ENCODE measurements at places on chromosomes 3 and 15.

GRCh38 chr3:57896031-57896430, 112.2 kb upstream of the FLNB start:
- DNase-seq, result no peak

- no peak for DNase-seq
Measured at GRCh38 chr3:189952272-189952671, 168.4 kb downstream of the P3H2 start.

GRCh38 chr15:71506946-71507345, 303.4 kb upstream of the NR2E3 start:
- no peak for DNase-seq

GRCh38 chr3:88985491-88985890, 121.9 kb upstream of the EPHA3 start:
- no peak for DNase-seq

DNA sequence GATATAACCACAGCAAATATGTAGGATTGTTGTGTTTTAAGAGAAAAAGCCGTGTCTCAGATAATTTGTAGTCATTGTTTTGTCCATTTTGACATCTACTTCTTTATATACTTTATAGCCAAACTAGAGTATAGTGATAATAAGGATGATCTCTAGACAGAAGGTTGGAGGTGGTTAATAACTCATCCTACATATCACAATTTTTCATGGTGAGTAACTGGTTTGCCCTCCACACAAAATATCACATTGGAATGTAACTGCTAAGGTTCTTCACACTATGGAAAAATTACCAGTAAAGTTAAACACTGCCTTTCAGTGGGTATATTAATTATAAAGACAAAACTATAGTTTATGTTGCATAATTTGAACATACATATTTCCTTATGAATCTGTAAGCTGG, 380.7 kb downstream of the LPP start:
- DNase-seq, result no peak

- DNase-seq, result peak; percentile 54
Measured at GRCh38 chr3:36876181-36876936, 68.5 kb downstream of the TRANK1 start.

DNA sequence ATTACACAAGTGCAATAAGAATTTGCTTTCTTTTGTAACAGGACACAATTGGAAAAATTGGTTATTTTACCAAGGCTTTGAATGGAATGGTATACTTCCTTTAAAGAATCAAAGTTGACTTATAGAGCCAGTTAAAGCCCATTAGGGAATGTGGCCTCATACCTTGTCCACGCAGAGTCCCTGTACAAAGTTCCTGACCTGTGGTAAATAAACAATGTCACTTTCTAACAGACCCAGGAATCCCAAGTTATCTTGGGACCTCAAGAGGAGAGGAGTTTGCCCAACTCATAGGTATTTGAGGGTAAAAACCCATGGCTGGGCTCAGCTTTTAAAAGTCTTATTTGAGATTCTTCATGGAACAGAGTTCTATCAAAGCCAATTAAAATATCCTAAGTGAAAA, 12.0 kb upstream of the NUP210 start:
- no peak for DNase-seq

DNA sequence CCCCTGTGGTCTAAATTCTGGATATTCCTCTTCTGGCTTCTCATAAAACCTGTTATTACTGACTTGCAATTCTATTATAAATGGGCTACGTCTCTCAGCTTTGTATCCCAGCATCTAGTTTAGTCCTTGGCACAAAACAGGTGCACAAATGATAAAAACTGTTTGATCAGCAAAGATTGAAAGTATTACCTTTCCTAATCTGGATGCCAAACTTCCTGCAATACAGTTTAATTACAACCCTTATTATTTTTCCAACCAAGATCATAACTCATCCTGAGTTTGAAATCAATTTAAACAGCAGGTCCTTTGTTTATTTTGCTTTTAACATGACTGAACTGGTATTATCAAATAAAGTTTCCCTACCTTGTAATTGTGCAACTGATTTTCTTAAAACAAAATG, 132.6 kb downstream of the ATP1B3 start:
- no peak for DNase-seq

DNA sequence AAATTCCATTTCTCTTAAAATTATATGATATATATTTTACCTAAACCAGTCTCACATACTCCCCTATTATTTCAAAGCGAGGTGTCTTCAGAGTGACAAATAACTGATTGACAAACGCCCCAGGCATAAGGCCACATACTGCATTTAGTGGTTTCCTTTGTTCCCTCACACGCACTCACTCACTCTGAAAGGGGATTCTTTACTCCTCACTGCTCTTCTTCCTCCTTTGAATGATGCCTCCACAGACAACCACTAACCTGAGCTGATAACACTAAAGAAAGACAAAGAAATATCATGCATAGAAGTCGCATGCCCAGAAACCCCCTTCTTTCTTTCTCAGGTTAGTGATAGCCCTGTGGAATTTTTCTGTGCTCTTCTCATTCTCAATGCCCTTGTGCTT, 24.1 kb upstream of the BBX start:
- DNase-seq, result no peak

DNA sequence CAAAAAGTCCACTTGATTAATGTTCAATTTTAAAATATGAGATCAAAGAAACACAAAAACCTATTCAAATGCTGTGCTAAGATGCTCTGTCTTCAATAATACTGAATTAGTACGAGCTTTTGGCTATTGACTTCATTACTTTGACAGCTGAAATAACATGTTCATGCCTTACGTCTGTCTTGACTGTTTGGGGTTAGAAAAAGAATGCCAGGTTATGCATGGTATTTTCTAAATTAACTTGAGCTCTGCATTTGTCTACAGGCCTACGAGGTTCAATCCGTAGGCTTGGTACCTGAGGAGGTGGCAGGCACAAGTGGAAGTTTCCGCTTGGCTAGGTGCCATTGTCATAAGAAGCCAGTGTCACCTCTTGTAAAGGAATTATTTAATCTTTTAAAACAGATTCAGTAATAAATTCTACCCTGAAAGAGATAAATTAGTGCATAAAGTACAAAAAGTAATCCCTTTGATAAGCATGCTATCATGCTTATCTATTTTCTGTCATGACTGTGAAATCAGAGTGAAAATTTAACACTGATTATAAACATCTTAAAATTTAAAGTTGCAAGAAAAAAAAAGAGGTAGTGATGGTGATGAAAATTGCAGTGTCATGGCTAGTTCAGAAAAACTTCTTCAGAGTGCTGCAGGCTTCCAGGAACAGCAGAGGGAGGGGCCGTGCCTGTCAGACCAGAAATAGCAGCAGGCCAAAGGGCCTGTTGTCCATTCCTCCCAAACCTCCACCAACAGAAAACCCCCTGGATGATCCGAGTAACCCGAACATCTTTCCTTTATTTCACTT, 115.7 kb downstream of the ARRDC4 start:
- DNase-seq, result no peak

DNA sequence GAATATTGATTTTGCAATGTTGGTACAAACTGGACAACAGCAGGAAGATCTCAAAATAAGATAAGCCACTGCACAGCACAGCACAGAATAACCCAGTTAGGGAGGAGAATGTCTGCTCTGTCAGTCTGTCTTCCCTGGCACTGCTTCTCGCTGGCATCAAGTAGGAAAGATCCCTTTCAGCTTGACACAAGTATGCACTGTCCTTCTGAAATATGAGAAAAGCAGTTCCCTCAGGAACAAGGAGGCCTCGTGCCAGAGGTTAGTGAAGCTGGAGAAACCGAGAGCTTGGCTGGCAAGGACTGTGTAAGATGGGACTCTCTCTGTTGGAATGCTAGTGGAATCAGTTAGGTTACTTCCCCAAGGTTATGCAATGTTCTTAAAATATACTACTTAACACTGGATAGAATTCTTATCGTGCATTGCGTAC, 59.1 kb downstream of the FMN1 start:
- no peak for DNase-seq

DNA sequence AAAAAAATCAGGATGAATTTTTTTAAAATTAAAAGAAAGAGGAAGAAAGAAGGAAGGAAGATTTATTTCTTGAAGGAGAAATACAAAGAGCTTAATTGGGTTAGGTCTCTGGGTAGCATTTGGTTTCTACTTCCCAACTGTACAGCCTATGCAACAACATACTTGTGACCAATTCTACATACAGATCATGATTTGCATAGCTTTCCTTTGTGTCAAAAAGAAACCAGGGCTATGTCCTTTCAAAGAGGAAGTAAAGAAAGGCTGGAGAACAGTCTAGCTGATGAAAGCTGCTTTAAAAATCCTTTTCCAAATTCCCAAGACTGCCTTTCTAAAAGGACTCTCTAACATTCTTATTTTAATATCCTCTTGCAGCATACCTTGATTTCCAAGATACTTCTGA, 6.1 kb upstream of the HGD start:
- DNase-seq, result no peak

DNA sequence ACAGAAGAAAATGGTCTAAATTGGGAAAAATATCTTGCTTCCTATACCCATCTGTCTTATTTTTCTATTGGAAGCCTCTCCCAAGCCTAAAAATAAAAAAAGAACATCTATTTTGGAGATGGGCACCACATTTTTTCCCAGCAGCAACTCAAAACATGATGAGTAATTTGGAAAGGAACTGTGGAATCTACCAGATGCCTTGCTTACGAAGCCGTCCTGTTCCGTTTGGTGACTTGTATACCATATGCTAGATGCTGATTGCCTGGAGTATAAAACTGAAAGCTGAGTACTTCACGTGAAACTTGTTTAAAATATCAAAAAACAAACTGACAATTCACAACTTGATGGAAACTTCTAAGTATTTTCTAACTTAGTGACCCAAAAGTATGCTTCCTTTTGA, 491.0 kb downstream of the ROBO2 start:
- no peak for DNase-seq

DNA sequence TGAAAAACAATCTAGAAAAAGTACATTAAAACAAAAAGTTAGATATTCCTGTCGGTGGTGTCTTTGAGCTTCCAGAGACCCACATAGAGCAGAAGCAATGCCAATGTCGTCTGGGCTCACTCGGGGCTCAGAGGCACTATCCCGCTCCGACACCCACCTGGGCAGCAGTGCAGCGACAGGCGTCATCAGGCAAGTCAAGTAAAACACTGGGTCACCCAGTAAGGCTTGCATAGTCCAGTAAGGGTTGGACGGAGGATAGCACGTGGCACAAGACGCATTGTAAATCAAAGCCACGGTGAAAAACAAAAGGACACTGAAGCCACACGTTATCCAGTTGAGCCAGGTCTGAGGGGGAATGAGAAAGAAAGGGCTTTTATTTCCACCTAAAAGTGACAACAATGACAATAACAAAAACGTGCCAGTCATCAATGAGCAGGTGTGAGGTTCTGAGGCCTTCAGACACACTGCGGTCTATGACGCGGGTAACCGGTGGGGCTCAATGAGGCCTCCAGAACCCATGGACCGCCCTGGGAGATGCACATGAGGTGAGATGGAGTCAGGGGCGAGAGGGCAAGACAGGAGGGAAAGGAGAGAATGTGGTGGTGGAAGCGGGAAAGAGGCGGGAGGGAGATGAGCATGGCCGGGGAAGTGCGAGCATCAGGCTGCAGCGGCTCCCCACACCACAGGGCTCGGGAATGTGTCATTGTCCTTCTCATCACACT, 183.0 kb downstream of the ATP10A start:
- no peak for DNase-seq

DNA sequence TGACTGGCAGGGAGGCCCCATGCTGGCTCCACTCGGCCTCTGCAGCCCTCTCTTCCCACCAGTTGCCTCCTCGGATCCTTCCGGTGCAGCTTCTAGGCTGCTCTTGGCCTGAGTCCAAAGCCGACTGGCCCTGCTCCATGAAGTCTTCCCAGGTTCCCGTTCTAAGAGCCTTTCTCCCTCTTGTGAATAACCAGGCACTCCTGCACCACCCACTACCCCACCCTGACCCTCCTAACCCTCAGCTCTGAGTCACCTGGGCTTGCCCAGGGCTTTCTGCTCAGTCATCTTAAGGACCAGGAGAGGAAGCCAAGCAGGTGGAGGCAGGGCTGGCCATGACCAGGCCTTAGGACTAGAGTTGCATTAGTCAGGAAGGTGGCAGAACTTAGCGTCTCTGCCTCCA, 28.1 kb upstream of the CNBP start:
- no peak for DNase-seq

- DNase-seq, result no peak
Measured at GRCh38 chr15:38624244-38625205, 59.9 kb upstream of the RASGRP1 start.

DNA sequence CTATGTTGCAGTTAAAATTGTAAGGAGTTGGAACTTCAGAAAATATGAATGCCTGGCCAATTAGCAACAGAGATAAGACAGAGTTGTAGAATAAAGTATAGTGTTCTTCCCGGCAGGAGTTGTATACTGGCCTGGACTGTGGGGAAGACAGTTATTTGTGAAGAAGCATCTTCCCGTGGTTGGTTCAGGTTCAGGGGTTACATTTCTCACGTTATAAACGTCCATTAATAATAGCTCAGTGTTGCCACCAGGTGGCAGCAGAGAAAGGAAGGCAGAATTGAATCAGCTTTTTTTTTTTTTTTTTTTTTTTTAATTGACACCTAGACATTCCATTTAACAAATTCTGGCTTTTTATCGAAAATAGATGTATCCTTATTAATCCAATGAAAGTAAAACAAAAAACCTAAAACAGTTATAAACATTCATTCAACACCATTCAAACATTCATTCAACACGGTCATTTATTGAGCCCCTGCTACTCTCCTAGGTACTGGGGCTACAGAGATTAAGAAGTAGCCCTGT, 66.4 kb upstream of the NR2E3 start:
- peak; percentile 71 for DNase-seq

GRCh38 chr3:59192473-59192872, 142.6 kb upstream of the CFAP20DC start:
- no peak for DNase-seq

GRCh38 chr3:46455231-46456115, 9.2 kb downstream of the LTF start:
- no peak for DNase-seq

DNA sequence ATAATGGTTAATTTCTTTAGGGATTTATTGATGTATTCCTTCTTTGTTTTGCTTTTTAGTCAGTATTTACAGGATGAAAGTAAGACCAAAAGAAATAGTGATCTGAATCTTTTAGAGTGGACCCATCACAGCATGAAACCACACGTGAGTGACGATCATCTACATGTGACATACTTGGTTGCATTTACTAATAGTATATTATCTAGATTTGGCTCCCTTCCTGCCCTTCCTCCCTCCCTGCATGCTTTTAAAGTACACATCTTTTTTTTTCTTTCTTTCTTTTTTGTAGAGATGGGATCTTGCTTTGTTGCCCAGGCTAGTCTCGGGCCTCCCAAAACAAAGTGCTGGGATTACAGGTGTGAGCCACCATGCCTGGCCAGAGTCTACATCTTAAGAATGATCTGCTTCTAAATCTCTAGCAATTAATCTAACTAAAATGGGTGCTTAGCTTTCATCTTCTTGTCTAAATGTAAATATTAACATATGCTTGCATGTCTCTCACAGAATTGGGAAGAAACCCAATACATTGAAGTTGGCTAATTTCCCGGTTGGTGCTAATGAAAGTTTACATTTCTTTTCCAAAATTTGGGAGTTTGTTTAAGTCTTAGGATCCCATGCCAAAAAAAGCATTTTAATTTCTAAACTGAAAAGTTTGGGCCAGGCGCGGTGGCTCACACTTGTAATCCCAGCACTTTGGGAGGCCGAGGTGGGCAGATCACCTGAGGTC, 38.0 kb downstream of the SENP2 start:
- DNase-seq, result no peak

- DNase-seq, result no peak
Measured at GRCh38 chr3:108320746-108321350, 24.5 kb downstream of the HHLA2 start.

GRCh38 chr15:39132954-39133600, 447.8 kb upstream of the THBS1 start:
- no peak for DNase-seq

Data from activated CD4-positive, alpha-beta T cell treated with anti-CD3 and anti-CD28 coated beads, Interleukin-2, amount 10 ng/mL, durations not matched to agents 7 days and 5 days (primary cell).